CD4-positive, alpha-beta T cell treated with Interferon gamma for 1 hour (primary cell): ENCODE measurements at places on chromosomes 1 and 21.
A peak's percentile ranks its signal among the peaks of the same experiment; 100 is the strongest.

- DNase-seq, result no peak
Measured at GRCh38 chr1:25120281-25120680, 112.0 kb downstream of the SYF2 start.

DNA sequence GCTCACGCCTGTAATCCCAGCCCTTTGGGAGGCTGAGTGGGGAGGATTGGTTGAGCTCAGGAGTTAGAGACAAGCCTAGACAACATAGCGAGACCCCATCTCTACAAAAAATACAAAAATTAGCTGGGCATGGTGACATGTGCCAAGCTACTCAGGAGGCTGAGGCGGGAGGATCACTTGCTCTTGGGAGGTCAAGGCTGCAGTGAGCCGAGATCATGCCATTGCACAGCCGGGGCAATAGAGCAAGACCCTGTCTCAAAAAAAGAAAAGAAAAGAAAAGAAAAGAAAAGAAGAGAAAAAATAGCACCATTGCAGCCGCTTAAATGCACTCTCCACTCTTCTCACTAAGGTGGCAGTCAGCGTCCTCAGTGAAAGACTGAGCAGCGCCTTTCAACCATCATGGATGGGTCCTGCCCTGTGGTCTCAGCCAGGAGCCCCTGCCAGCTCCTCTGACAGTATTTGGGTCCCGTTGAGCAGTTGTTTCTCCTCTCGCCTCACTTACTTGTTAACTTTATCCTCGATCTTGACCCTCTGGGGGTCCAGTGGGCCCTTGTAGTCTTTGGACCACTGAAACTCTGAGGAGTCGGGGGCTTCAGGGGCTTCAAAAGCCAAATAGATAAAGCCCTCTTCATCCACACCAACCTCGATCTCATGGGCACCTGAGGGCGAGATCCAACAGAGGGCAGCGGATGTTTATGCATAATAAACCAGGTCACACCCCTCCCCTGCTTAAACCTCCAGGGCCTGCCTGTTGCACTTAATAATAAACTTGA lies 36.9 kb downstream of the MYOM3 start:
- no peak for DNase-seq

- DNase-seq, result no peak
Measured at GRCh38 chr1:60870269-60870865, 212.0 kb upstream of the NFIA start.

GRCh38 chr1:207315435-207315834 lies 6.0 kb upstream of the CD55 start:
- no peak for DNase-seq

GRCh38 chr1:181099152-181100014 lies 10.9 kb downstream of the IER5 start:
- DNase-seq, result no peak

DNA sequence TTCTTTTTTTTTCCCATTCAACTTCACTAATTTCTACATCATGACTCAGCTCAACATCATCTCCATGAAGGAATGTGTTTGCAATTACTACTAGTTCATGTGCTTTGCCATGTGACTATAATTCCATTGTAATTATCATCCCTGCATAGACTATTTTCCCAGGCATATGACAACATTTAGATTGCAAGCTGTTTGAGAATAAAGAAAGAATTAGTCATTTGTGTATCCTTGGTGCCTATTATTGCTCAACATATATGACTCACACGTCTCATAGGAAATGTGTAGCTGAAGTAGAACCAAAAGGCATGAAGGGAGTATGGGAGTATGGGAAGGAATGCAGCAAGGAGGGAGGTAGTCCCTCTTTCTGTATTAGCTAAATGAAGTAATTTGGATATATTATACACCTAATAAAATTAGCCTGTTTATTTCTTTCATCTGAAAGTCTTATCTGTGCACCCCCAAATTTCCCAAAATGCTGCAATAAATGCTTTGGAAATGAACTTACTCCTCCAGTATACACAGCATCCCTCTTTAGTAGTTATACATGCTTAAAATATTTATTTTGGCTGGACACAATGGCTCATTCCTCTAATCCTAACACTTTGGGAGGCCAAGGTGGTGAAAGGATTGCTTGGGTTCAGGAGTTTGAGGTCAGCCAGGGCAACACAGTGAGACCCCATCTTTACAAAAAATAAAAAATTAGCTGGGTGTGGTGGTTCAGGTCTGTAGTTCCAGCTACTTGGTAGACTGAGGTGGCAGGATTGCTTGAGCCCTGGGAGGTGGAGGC lies 316.9 kb upstream of the ADGRL4 start:
- DNase-seq, result no peak

DNA sequence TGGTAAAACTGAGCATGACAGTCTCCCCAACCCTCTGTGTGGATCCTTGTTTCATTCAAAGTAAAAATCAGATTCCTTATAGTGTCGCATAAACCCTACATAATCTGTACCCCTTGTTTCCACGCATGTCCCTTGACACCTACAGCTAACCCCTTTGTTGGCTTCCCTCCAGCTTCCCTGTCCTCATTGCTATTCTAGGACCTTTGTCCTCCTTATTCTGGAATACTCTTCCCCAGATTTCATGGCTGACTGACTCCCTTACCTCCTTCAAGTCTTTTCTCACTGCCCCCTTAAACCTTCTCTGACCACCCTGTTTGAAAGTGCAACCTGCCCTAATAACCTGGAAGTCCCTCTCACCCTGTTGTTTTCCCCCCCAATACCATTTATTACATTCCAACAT lies 4.0 kb downstream of the RNF11 start:
- DNase-seq, result no peak

GRCh38 chr1:22225858-22226589 lies 83.1 kb upstream of the WNT4 start:
- DNase-seq, result no peak

- no peak for DNase-seq
Measured at GRCh38 chr1:204773246-204773645, 87.7 kb upstream of the LRRN2 start.

- DNase-seq, result no peak
Measured at GRCh38 chr1:145751491-145752037, 32.3 kb downstream of the CD160 start.

DNA sequence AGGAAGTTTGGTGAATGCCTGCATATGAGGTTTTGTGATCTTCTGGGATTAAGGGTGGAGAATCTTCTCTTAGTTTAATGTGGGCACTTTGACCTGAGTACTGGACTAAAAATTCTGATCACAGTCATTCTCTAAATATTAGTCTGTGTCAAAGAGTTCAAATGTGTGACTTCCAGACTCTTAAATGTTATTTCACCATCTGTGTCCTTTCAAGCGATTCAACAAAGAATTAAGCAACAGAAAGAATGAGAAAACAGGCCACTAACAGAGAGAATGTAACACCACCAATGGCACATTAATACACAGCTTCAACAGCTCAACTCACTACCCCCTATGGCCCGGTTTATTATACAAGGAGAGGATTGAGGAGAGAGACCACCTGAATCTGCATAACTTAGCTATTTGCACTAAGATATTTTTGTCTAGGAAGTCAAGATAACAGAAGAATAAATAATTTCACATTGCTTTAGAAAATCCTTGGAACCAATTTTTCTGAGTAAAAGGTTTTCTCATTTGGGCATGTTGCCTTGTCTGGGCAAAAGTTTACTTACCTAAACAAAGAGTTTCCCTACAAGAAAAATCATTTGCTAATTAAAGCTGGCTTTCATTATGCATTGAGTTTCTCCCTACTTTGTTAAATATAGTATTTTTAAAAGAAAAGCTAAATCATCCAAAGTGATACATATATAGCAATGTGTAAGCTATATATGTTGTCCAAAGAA lies 1313.7 kb downstream of the NCAM2 start:
- no peak for DNase-seq

DNA sequence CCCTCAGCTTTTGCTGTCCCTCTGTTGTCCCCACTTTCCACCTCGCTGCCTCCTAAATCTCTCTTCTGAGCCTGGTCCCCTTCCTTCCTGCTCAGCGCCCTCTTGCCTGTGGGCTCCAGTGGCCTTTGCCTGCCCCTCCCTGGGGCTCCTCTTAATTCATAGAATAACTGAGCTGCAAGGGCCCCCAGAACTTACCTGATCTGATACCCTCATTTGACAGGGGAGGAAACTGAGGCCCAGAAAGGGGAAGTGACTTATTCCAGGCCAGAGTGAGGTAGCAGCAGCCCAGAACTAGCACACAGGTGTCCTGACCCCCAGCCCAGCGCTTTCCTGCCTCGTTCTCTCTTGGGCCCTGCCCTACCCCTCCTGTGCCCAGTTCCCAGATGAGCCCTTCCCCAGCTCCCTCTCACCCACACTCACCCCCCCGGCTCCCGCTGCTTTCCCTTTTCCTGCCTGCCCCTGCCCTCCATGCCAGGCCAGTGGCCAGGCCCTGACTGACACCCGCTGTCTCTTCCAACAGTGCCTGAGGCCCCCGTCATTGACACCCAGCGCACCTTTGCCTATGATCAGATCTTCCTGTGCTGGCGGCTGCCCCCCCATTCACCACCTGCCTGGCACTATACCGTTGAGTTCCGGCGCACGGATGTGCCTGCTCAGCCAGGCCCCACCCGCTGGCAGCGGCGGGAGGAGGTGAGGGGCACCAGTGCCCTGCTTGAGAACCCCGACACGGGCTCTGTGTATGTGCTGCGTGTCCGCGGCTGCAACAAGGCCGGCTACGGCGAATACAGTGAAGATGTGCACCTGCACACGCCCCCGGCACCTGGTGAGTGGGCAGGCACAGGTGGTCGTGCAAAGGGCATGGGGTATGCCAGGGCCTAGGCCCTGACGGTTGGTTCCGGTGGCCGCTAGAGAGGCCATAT lies 5.7 kb downstream of the TRIM46 start:
- no peak for DNase-seq

DNA sequence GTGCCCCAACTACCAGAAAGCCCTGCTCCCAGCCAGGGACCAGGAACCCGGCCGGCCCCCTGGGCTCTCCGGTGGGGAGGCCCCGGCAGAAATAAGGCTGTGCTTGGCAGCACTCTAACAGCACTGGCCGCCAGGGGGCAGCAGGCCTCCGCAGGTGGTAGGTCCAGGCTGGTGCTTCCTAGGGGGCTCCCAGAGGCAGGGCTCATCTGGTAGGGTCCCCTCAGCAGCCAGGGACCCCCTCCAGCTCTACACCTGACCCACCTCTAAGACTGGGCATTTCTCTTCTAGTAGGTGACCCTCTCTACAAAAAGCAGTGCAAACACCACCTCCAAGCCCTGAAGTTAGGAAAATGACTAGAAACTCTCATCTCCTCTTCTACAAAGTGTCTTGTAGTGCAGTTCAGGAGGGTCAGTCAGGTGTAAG lies 85.6 kb downstream of the STUM start:
- DNase-seq, result peak; percentile 74

DNA sequence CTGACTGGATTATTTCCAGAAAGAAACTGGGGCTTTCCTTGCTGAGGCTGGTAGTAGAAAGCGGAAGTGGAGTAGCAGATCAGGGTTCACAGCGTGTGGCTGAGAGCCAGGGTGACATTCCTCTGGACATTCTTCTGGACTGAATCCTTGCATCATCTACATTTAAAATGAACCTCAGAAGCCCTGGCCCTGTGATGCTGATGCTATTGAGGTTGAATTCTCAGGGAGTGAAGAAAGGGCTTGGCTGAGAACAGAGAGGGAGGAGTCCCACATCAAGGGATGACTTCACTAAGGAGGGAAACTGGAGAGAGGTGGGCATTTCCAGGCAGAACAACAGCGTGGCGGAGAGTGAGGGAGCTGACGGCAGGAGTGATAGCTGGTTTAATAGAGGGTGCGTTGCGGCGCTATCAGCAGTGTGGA lies 102.3 kb upstream of the LMO4 start:
- no peak for DNase-seq

DNA sequence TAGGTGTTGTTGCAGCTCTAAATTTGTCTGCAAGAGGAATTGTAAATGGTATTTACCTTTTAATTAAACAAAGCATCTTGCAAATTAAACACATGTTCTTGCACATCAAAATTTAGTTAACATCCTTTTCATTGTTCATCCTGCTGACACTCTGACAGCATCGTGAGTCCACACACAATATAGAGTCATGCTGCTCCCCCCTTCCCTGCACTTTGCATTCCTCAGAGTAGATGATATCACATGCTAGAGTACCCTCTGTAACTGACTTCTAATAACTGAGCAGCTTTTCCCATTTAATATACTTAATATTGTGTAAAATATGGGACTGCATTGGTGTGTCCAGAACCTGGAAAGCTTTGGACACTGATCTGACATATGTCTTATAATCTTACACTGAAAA lies 138.8 kb upstream of the DPYD start:
- no peak for DNase-seq

DNA sequence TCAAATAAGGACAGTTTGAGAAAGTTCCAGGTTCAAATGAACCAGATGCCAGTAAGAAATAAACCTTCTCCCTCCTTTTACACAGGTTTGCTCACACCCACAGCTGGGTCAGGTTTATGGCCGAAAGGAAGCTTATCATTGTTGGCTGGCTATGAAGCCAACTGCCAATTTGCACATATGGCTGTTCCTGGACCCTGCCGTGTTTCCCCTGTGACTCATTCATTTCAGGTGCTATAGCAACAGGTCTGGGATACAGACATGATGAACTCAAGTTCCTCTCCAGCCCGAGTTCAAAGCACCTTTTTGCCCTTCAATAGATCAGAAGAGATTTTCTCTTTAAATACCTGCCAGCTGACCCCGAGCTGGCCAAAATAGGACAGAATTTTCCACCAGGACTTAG lies 134.4 kb upstream of the SMYD2 start:
- no peak for DNase-seq

DNA sequence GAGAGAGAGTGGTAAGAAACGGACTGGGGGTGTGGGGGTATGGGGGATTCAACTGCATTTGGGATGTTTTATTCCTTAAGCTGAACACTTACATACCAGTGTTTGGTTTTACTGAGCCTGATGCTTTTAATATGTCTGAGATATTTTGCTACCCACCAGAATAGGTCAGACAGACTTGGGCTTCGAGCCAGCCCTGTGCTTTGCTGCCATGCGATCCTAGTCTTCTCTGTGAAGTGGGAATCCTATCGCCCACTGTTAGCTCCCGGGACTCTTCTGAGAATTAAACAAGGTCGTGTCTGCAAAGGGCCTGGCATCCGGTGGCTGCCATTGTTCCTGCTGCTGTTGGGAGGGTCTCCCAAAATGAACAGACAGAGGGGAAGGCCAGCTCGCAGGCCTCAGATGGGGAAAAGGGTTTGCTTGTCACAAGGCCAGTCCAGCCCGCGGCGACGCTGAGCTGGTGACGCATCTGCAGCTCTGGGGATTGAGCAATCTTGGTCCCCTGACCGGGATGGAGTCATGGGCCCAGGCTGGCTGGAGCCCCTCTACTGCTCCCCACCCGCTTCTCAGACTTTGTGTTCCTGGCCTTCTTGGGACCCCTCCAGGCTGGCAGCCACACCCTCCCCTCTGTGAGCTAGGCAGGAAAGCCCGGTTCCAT lies 26.9 kb upstream of the ECE1 start:
- DNase-seq, result peak; percentile 63

GRCh38 chr1:8516793-8517556 lies 199.1 kb downstream of the SLC45A1 start:
- DNase-seq, result no peak

GRCh38 chr1:179334440-179334839 lies 31.3 kb upstream of the AXDND1 start:
- DNase-seq, result no peak

GRCh38 chr1:165644064-165644735 lies 13.2 kb downstream of the MGST3 start:
- no peak for DNase-seq

- no peak for DNase-seq
Measured at GRCh38 chr1:202831906-202832305, 21.2 kb downstream of the PCAT6 start.

GRCh38 chr21:26909972-26910371 lies 56.9 kb downstream of the ADAMTS5 start:
- no peak for DNase-seq
